CD4-positive, alpha-beta T cell treated with Interleukin-2 at 100 ng/mL for 4 hours (primary cell): ENCODE measurements at places on chromosomes 1 and 21.

- DNase-seq, result no peak
These were observed 22.7 kb upstream of the RGS8 start for GRCh38 chr1:182707122-182707521.

DNA sequence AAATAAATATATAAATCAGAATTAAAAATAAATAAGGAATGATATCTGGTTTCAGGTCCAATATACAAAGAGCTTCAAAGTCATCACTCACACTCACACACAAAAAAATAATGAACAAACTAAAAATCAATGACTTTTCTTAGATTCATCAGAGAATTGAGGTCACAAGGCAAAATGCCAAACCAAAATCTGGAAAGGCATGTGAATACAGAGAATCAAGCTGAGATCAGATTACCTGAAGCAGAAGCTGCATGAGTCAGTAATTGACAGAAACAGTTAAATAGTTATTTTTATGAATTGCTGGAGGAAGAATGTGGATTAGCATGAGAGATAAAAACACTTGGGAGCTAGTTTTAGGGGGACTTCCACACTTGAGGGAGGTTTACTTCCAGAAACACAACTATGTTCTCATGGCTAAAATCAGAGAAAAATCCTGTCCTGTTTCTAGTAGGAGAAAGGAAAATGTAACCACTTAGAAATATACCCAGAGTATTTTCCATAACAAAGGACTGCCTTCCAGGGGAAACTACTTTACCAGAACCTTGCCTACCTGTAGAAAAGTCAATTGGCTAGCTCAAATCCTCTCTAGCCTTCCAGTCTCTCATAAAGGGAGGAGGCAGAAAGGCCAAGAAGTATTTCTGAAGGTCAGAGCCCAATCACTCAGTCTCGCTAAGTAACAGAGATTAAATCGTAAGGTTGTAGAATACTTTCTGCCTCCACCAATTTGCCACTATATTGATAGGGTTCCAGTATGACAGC, 536.6 kb upstream of the NR5A2 start:
- DNase-seq, result no peak

DNA sequence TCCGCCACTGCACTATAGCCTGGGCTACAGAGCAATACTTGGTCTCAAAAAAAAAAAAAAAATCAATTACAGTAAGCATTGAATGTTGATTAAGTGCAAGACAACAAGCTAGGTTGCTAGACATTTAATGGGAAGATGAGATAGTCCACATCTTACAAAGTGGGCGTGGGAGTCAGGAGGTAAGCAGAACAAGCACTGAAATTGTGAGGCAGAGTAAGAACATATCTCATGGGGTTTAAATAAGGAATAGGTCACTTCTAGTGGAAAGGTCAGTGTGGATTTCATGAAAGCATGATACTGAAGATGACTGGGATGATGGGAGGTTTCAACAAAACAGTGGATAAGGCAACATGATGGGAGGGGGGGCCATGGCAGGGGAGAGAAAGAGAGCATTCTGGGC, 1.9 kb upstream of the OLFML2B start:
- DNase-seq, result no peak

DNA sequence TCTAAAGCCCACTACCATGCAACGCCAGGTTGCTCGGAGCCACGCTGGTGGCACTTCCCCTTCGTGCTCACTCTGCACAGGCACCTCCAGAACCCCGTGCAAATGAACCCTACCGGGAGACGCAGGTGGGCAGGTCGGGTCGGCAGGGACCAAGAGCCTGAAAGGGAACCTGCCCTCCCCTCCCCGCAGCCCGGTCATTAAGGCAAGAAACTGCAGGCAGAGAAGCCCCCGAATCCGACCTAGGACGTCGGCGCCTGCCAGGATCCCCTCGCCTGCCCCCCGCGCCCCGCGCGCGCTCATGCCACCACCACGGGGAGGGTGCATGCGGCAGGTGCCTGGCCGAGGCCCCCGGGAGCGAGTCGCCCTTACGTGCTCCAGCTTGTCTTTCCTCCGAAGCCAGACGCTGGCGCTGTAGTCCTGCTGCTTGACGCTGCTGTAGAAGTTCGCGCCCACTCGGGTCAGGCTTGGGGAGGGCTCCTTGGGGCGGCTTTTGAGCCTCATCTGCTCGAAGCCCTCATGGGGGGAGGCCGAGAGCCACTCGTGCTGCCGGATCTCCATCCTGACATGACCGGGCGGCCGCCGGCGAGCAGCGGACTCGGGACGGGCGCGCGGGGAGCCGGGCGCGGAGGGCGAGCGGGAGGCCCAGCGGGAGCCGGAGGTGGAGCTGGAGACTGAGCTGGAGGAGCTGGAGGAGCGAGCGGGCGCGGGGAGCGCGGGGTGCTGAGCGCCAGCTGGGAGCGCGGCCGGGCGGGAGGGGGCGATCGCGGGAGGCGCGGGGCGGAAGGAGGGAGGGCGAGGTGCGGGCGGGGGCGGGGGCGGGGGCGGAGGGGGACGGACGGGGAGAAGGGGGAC, 552 bp downstream of the PLD5 start:
- no peak for DNase-seq

GRCh38 chr1:54332781-54333585, 73.2 kb downstream of the SSBP3 start:
- no peak for DNase-seq
